ENCODE measurements at places on chromosomes 3 and 15.
A peak's percentile ranks its signal among the peaks of the same experiment; 100 is the strongest.

- DNase-seq: no peak
These were observed 29.3 kb upstream of the SACM1L start for GRCh38 chr3:45659661-45660566.

DNA sequence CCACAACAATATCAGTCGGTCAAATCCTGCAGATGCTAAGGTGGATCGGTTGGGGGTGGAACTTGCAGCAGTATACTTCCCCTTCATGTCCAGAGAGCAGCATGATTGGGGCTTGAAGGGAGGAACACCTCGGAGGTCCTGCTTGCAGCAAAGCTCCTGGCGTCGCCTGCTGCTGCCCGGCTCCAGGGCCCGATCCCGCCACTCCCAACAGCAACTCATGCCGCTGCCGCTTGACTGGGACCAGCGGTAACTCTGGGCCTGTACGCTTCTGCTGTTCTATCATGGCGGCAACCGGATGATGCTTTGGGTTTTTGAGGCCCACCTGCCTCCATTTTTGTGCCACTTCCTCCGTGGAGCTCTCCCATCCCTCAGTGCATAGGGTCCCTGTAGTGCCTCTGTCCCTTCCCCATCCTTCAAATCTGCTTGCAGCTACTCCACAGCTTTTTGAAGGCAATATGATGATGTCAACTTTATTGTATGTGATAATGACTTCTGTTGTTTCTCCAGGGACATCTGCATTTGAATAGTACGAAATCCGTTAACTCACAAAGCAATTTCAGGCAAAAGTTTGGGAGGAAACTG is 56.3 kb downstream of the KCNAB1 start:
- DNase-seq: no peak

GRCh38 chr3:30112902-30113484 is 493.4 kb upstream of the TGFBR2 start:
- no peak for DNase-seq

DNA sequence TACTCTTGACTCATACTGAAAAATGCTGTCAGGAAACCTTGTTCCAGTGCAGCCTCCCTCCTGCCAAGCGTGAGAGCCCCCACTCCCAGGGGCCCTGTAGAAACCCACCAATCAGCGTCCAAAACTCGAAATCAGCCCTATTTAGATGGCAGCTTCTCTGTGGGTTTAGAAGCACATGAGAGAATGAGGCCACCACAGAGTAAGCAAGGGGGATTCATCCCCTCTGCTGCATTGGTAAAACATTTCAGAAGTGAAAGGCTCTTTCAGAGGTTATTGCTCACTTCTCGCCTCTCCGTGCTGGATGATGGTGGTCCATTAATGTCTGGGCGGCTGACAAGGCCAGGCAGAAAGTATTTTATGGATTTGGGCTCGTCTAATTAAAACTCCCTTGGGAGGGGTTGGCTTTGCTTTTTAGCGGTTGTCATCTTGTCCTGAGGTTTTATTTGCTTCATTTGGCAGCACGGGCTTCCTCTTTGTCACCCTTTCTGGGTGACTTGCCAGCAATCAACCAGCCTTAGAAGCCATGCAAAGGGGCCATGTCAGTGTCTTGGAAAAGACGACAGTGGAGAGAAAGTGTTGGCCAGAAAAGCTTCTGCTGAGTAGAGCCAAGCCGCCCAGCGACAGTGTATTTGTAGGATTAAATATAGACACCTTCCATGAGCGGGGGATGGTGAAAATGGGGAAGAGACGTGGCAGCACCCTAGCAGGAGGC is 145.5 kb downstream of the ATP10A start:
- DNase-seq: no peak

DNA sequence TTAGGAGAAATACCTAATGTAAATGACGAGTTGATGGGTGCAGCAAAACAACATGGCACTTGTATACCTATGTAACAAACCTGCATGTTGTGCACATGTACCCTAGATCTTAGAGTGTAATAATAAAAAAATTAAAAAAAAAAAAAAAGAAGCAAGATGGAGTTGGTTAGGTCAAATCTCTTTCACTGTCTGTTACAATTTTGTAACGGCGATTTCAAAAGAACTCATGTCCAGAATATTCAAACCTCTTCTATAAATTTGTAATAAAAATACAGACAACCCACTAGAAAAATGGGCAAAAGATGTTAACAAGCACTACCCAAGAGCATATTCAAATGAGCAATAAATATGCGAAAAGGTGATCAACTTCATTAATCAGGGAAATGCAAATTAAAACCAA is 5.1 kb upstream of the MTMR14 start:
- DNase-seq: no peak

- DNase-seq: no peak
These were observed 9.6 kb downstream of the NIPA1 start for GRCh38 chr15:22796079-22796478.

DNA sequence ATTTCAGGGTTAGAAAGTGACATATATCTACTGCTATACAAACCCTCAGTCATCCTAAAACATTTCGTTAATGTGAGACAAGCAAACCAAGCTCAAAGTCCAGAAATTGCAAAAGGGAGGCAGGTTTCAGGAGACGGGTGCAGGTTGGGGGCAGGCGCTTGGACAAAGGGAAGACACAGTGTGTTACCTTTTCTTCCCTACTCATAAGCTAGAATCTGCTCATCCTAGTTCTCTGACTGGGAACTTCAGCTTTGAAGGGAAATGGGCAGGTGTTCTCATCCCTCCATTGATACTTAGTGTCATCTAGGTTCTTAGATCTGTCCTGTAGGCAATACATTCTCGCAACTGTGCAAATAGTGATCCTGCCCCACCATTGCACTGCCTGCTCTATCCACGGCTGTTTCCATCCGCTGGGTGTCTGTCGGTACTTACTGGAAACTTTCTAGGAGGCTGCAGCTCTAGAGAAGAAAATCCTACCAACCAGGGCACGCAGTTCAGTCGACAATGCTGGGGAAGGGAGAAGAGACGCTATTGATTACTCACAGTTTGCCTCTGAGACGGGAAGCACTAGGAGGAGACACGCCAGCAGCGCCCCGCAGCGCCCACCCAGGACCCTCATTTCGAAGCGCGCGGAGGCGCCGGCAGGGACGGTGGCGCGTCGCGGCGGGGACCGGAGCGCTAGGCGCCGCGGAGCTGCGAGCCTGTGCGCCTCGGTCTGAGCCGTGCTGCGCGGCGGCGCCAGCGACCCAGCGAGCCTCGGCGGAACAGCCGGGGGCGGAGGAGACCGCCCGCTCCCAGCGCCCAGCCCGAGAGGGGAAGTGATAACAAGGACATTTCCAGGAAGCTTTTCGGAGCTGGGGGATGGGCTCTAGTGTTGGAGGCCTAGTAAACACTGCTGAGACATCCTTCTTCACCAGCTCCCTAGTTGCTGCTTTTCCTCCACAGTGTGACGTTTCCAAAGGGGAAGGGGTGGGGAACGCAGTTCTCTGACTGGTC is at the start of gene PROS1:
PROS1 (minus strand) TSS at position 766 of the 996 bp plus-strand sequence; CDS start at position 619, 147 bp downstream.
- peak; percentile 15 for DNase-seq

GRCh38 chr15:90970274-90970673 is 15.6 kb downstream of the RCCD1 start:
- no peak for DNase-seq

DNA sequence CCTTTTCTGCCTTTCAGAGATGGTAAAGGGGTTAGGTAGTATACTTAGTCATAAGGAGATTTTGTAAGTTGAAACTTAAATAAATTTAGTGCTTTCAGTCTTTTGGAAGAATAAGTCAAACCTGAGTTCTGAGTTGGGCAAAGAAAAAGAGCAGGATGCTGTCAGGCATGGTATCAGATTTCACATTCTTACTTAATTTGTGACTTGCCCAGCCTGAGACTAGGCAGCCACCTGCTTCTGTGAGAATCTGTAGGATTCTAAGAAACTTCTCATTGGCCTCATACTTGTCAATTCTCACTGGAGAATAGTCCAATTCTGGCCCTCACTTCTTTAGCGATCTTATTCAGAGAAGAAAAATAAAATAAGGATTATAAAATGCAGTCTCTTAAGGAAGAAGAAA is 577.5 kb downstream of the DIPK2A start:
- DNase-seq: no peak

- DNase-seq: no peak
These were observed 88.7 kb downstream of the NR1D2 start for GRCh38 chr3:24033818-24034217.

DNA sequence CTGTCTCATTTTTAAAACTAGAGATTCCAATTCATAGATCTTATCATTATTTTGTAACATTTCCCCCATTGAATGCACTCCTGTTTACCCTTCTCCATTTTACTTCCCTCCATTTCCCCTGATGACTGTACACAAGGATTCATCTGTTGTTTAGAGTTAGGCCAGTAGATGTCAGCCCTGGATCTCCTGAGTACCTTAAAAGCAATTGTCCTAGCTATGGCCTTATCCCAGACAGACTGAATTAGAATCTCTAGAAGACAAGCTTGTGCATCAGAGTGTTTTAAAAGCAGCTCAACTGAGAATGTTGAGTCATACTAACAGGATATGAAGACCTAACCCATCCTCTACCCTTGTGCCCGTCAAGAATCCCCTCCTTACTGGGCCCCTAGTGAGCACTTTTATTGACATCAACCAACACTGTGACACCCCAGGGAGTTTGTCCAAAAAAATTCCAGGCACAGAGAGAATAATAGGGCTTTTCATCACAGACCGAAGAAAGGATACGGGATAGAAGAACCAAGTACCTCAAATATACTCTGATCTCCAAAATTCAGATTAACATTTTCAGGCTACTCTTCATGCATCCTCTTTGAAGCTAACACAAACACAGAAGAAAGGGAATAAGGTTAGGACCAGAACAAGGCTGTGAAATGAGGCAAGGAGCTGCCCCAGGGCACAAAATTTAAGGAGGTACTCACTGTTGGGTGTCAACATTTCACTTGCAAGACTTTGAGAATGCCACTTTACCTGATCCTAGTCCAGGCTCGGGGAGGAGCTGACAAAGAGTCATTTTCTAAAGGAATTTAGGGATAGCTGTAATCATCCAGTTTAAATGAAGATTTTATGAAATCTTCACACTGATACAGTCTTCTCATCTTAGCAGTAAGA is 17.1 kb downstream of the ZBED2 start:
- no peak for DNase-seq

Data from stimulated activated naive CD4-positive, alpha-beta T cell treated with Interleukin-2 at 50 U/mL for 16 hours (primary cell).